ENCODE measurements at places on chromosomes 16 and 17.

- DNase-seq, result no peak
These were observed 22.0 kb upstream of the IL4R start for GRCh38 chr16:27291722-27292240.

DNA sequence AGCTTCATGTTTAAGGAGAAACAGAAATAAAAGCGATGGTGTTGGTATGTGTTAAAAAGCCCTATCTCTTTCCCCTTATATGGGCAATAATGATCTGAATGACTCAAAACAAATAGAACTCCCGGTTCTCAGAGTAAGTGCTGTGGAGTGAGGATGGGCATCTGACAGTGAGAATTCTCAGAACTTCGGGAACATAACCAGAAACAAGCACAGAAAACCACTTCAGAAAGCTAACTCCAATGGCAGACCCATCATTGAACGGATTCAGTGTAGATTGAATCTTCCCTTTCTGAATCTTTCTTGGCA lies 67.2 kb downstream of the CDH8 start:
- DNase-seq, result no peak

DNA sequence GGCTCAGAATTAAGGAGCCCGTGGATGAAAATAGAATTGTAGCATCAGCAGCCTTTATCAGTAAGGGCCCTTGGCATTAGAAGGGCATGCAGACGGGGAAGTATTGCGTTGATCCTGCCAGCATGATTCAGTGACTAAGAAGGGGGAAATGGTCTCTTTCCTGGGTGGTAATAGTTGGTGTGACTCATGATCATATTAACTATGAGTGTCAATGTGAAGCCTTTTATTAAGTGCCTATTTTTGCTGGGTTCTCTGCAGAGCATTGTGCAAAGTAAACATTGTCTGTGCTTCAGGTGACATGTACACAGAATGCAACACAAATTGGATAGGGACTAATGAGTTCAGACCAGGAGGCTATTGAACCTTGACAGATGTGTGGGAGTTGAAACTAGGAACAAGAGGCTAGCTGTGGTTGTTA lies 24.5 kb downstream of the RCVRN start:
- DNase-seq, result no peak

DNA sequence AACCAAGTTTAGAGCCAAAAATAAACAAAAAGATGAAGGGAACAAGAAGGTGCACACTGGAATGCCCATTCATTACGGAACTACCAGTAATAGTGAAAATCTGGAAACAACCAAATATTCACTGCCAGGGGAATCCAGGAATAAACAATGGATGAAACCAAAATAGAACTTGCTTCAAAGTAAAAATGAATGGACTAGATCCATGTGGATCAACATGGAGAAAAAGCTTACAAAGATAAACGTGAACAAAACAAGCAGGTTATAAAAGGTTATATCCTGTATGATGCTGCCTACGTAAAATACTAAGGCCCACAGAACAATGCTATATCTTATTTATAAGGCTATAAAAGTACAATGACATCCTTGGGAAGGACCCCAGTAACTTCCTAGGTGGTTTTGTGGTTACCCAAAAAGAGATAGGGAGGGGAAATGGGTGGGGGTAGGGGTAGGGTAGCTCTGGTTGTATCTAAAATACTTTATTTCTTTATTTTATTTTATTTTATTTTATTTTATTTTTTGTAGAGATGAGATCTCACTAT lies 12.8 kb upstream of the CCL22 start:
- no peak for DNase-seq

DNA sequence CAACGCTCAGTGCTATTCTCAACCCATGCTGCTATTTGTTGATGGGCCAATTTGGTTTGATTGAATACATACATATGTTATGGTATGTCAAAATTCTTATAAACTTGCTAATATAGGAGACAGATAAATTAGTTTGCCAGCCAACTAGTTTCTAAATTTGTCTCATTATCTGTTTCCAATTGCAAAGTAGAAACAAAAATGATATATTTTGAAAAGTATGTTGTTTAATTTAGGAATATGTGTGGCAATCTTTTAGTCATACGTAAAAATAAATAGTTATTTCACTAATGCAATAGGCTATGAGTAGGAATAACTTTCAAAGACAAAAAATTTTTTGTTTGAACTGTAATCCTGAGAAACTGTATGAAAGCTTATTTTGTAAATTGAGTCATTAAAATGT lies 210.6 kb upstream of the KCNJ16 start:
- DNase-seq, result no peak

DNA sequence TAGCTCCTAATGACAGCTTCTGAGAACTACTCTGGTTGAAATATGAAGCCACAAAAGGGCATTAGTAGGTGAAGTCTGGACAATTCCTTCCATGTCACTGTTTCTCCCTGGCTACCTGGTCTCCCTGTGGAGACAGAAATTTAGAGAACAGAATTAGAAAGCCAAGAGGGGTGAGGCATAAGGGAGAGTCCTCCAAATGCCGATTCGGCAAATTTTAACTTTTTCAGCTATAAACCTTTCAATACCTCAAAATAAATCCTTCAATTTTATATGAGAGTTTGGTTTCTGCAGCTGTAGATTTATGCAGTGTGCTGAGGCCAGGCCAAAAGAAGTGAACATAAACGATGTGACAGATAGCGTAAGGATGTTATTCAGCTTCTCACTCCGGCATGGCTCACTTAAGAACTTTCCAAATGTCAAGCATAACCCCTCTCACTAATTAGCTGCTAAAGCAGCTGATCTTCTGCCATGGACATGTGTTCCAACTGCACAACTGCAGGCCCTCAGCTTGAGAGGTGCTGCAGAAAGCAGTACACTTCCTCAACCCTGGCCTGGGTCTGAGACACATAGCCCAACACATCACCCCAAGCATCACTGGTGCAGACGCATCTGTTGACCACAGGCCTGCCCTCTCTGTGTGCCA lies 247.9 kb upstream of the SOX9 start:
- DNase-seq, result no peak

DNA sequence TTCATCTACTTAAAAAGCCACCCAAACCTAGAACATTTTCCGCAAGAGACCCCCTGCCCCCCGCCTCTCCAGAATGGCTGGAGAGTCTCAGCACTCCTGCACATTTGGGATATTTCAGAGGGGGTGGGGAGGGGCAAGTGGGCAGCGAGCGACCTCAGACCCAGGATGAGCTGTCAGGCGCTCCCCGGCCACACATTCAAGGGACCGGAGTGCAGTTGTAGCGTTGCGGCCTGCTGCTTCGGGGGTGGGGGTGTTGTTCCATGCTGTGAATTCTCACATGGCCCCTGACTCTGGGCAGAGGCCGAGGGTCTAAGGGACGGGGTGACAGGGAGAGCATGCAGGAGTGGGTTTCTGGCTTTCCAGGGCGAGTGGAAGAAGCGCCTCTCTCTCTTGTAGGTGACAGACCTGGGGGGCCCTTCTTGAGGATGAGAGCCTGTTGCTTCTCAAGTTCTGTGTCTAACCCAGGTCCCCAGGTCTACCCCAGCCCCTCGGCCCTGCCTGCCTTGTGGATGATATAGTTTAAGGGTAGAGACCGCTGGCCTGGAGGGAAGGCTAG lies 231.2 kb downstream of the SEC14L1 start:
- DNase-seq, result peak; percentile 15
